ENCODE measurements at places on chromosomes 12 and 14. TPM values are rescaled to one million over a fixed set of nuclear protein-coding genes. Genes with fewer than 3 reads are reported as not detected.

The SMARCC2 gene
- total RNA-seq, result 39.3 TPM

The ANHX gene
- not detected for total RNA-seq

The MYH7 gene
- total RNA-seq, result not detected

The MVK gene
- total RNA-seq, result 7.2 TPM

The PMEL gene
- 0.77 TPM for total RNA-seq

The DLGAP5 gene
- 32.0 TPM for total RNA-seq

The BMP4 gene
- 2.0 TPM for total RNA-seq

The LYZ gene
- total RNA-seq, result 0.30 TPM

The IFNG-AS1 gene
- total RNA-seq, result not detected

The GPD1 gene
- total RNA-seq, result 0.18 TPM

The LRRC10 gene
- total RNA-seq, result not detected
